ENCODE measurements at places on chromosomes 11 and 22.

DNA sequence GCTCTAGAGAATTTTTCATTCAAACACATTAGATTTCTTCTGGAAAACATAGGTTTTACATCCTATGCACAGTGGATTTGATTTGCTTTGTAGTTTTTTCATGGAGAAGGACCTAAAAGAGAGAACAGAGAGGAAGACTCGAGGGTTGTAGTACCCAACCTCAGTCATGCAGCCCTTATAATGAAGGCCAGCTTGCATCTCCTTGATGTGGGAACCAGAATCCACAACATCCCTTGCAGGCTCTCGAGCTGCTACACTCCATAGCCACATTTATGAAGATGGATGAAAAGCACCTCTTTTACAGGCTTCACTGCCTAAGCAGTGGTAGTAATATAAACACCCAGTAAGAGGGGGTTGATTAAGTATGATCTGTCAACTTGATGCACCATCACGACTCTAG lies 9.5 kb upstream of the OR5B12 start:
- DNase-seq: no peak

DNA sequence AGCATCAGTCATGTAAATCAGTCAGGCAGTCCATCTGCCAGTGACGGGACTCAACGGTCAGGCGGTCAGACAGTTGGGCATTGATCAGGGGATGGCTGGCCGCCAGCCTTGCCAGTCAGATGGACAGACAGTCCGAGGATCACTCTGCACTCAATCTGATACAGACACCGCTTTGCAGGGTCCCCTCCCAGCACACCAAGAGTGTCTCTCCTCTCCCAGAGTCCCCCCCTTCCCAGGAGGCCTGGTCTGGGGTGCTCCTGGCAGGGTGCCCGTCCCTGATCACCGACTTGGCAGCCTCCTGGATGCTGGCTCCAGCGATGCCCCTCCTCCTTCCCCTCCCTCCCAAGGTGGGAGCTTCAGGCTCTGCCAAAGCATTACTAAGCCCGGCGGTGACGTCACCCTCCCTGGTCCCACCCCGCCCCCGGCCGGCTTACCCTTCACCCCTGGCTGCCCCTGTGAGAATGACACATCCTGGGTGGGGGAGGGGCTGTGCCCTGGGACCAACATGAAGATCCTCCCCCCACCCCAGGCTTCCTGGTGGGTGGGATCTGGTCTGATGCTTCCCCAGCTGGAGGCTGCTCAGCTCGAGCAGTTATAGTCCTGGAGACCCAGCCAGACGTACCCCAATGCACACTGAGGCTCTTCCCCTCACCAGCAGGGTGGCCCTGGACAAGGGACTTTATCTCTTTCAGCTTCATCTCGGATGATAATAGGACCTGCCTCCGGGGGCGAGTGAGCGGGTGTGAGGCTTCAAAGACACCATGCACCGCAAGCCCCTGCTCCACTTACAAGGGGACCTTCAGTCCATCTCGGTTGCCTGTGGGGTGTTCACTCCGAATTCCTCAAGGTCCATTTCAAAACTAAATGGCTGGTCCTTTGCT lies 69.2 kb downstream of the CD82 start:
- DNase-seq: no peak

- DNase-seq: no peak
Observed at GRCh38 chr11:134170177-134170918, 53.4 kb downstream of the NCAPD3 start.

GRCh38 chr11:823441-824291 lies 4.1 kb upstream of the CRACR2B start:
- no peak for DNase-seq

DNA sequence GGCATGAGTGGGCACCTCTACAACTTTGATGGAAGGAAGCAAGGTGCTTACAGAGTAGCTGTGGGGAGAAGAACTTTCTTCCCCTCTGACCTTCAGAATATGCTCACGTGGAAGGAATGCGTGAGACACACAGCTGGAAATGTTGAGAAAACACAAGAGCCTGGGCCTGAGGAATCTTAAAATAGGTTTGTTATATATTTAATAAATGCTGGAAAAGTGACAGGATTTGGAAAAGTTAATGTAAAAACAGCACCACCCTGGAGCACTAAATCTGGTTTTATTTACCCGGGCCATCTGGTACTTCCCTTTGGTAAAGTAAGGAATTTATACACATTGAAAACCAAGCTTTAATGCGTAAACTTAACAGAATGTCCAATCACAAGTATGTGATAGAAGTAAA lies 14.0 kb upstream of the AMPD3 start:
- DNase-seq: no peak

DNA sequence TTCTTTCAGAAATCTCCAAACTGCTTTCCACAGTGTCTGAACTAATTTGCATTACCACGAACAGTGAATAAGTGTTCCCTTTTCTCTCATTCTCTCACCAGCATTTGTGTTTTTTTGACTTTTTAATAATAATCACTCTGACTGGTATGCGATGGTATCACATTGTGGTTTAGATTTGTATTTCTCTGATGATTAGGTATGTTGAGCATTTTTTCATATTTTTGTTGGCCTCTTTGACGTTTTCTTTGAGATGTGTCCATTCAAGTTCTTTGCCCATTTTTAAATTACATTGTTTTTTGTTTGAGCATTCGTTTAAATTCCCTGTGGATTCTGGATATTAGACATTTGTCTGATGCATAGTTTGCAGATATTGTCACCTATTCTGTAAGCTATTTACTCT lies 1639.6 kb upstream of the TENM4 start:
- DNase-seq: no peak

DNA sequence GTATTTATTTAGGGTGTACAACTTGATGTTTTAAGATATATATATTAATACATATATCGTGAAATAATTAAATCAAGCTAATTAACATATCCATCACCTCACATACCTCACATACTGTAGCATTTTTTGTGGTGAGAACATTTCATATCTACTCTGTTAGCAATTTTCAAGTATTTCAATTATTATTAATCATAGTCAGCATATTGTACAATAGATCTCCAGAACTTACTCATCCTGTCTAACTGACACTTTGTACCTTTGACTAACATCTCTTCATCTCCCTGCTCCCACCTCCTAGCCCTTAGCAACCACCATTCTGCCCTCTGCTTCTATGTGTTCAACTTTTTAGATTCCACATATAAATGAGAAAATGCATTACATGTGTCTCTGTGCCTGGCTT lies 108.4 kb downstream of the BARX2 start:
- no peak for DNase-seq

- DNase-seq: no peak
Observed at GRCh38 chr11:109421981-109422869, at the start of gene C11orf87. TSS of gene C11orf87 (plus strand) at chr11:109422190. CDS start at chr11:109423634, 1,444 bp downstream.

- DNase-seq: no peak
Observed at GRCh38 chr11:18457450-18457849, 1.8 kb downstream of the LDHAL6A start.

GRCh38 chr11:2460540-2461252 lies 15.9 kb downstream of the KCNQ1 start:
- DNase-seq: no peak

DNA sequence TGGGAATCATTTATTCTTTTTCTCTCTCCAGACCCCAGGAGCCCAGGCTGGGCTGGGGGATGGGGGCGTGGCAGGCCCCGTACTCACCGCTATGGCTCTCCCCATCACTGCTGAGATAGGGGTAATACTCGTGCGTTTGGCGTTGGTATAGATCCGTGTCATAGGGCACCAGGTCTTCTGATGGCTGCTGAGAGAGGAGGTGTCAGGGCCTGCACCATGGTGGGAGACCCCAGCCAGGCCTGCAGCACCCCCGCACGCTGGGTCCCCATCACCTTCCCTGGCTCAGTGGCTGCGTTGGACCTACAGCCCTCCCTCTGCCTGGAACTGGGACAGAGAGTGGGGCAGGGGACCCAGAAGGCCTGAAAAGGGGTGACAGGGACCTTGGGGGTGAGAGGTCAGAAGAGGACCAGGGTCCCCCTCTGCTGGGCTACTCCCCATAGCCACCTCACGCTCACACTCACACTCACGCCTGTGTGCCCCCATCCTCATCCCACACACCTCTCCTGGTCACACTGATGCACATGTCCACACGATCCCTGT lies 2.7 kb downstream of the SPI1 start:
- DNase-seq: no peak

DNA sequence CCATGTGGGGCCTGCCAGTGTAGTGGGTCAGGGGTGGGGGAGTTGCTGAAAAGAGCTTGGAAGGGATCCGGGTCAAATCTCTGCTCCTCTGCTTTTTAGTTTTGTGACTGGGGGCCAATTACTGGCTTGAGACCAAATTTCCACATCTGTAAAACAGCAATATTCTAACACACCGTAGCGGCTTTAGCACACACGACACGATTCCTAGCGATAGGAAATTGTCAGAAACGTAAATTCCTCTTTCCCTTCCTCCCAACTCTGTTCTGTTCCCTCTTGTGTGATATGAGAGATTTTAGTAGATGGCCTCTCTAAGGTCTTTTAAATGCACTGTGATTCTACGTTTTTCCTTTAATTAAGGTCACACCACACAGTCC lies 71.9 kb downstream of the MICAL2 start:
- DNase-seq: no peak

DNA sequence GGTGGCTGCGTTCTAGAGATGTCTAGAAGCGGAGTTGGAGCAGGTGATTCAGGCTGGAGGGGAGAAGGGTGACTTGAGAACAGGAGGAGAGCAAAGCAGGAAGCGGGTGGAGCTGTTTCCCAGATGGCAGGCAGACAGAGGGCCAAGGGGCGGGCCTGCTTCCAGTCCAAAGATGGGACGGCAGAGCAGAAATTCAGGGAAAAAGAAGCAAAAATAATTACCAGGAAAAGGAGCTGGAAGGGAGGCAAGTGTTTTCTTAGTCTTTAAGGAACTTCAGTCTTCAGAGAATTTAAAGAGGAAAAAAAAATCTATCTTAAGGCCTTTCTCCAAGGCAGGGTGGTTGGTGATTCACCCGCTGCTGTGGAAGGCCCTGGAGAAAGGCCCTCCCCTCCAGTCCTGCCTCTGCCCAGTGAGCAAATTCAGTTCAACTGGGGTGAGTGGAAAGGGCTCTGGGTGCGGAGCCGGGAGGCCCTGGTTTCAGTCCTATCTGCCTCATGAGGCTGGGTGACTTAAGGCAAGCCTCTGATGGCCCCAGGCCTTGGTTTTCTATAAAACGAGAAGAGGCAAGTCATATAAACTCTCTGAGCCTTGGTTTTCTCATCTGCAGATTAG lies 4.5 kb upstream of the CREB3L1 start:
- no peak for DNase-seq

GRCh38 chr11:122751292-122752070 lies 86.8 kb upstream of the CRTAM start:
- no peak for DNase-seq

DNA sequence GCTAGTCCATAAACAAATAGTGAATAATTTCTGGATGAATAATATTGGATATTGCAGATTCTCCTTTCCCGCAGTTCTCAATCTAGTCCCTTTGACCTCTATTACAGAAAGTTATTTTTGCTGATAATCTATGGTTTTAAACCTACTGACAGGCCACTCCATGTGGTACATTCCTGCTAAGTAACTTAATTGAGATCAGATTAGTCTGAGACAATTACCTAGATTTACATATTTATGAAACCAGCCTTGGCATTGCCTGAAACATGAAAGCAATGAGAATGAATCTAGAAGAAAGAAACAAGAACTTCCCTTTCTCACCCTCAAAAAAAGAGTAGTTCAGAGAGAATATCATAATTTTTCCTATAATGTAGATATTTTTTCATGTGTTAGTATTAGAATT lies 964.2 kb downstream of the JRKL start:
- no peak for DNase-seq
